T-helper 2 cell treated with Interferon-gamma antibody and Interleukin-4, amounts not matched to agents 5 μg/mL and 100 μg/mL, for 36 hours (primary cell): ENCODE measurements at places on chromosomes 6 and 20.

- no peak for DNase-seq
These were observed 28.5 kb downstream of the DNMT3B start for GRCh38 chr20:32790751-32791057.

GRCh38 chr20:21125072-21125848 is 622 bp upstream of the KIZ start:
- DNase-seq, result no peak

DNA sequence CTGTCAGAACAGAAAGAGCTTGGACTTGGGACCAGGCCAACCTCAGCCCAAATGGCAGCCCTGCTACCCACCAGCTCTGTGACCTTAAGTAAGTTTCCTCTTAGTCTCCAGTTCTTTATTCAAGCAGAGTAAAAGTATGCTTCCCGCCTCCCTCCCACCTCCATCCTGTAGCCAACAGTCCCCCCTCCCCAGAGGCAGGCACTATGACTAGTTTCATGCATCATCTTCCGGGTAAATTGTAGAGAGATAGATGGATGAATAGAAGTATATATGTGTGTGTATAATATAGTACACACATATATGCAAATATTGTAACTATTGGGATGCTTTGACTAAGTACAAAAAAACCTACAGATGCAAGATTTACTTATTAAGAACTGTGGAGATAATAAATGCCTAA is 39.5 kb upstream of the B4GALT5 start:
- DNase-seq, result no peak

DNA sequence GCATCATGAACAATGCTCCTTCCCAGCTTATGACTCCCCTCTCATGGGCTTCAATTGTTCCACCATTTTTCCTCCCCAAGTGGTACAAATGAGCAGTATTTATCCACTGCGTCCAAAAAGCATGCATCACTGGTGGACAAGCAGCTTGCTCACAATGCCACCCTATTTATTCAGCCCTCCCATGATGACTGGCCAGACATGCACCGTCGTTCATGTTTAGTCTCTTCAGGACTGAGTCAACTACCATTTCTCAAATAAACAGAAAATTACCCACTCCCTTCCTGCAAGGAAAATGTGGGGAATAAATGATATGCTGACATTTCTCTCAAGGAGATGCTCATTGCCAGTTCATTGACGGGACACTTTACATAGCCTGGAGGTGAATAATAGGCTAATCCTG is 300.4 kb downstream of the C6orf118 start:
- DNase-seq, result no peak

GRCh38 chr6:39657355-39658135 is 67.7 kb downstream of the KIF6 start:
- DNase-seq, result no peak

DNA sequence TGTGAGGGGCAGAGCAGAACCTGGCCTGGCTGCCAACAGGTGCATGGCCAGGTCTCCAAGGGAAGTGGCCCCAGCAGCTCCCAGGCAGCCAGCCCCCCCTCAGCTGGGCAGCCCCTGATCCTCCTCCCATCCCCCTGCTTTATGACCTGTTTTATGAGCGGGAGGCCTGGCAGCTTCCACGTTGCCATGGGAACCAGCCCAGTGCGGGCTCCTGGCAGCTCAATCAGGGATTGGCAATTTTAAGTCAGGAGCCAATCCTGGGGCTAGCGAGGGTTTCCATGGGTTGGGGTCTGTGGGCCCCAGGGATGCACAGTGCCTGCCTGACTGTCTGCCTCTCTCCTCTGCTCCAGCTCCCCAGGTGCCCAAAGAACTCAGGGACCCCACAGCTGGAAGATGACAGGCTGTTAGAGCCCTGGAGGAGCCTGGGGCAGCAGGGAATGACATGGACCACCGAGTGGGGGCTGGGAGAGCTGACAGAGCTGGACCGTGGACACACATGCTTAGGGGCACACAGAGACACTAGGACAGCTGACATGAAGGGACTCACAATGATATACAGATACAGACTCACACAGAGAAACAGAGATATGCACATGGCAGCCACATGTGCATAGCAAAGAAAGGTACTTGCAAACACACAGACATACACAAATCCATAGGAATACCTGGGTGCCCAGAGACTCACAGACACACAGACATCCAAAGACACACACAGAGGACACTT is 56.5 kb upstream of the SIRPA start:
- no peak for DNase-seq

DNA sequence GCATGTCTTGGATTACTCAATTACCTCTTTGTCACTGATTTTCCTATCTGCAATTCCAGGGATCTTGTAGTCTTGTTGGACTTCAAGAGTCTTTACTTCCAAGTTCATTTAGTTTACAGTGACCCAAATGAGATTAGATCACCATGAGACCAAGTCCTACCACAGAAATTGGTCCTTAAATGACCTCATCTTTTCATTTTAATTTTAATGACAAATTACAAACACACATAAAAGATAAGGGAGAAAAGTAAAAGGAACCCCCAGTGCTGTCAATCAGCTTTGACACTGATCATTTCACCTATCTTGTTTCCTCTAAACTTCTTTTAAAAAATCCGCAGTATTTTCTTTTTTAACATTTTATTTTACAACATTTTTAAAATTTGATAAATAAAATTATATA is 54.9 kb upstream of the FYN start:
- no peak for DNase-seq

DNA sequence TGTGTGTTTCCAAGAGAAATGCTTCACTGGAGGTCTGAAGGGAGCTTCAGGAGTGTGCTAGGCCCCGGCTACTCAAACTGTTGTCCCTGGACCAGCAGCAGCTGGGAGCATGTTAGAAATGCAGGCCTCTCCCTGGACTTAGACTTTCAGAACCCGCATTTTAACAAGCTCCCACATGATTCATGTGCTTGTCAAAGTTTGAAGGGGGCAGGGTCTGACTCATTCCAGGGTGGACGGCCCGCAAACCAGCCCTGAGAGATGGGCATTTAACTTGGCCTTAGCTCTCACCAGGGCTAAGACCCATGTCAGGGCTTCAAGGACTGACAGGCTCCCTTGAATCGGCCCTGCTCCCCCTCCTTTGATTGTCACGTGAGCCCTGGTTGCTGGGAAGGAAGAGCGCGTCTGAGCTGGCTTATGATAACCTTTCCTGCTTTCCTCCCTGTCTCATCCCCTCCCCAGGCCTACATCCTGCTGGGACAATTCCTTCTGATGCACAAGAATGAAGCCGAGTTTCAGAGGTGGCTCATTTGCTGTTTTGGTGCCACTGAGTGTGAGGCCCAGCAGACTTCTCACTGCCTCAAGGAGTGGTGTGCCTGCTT is 35.5 kb downstream of the BANF2 start:
- DNase-seq, result no peak

DNA sequence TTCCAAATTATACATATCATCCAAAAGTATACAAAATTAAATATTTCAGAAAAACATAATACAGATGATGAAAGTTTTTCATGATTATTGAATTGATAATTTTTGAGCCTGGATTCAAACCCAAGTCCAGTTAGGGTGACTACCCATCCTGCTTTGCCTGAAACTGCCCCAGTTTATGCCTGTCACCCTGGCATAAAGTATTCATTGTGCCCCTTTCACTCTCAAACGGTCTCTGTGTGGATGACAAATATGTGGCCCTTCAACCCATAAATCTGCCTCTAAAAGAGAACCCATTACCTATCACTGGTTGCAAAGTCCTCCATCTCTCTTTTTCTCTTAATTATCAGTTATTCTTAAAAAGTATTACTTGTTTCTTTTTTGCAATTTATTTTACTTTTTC is 553.7 kb upstream of the JARID2 start:
- no peak for DNase-seq

GRCh38 chr20:57375652-57376230 is 15.5 kb upstream of the RBM38 start:
- no peak for DNase-seq

- no peak for DNase-seq
These were observed 52.3 kb upstream of the HFE start for GRCh38 chr6:26034905-26035304.

DNA sequence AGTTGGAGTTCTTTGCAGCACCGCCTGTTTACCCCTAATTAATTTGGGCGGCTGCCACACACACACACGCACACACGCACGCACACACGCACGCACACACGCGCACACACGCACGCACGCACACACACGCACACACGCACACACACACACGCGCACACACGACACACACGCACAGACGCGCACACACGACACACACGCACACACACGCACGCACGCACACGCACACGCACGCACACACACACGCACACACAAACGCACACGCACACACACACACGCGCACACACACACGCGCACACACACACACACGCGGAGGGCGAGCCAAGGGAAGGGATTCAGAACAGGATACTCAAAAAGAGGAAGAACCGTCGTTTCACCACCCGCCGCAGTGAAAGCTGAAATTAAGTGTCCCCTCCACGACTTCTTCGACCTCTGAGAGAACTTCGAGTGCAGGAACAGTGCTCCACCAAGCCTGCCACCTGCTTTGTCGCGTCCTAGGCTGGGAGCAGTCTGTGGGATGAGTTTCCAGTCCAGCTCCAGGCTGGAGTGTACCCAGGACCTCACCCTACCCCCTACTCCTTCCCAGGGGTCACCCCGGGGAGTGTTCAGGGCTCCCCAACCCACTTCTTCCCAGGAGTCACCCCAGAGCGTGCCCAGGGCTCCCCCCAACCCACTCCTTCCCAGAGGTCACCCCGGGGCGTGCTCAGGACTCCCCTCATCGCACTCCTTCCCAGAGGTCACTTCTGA is 1.1 kb downstream of the RNASET2 start:
- DNase-seq, result no peak

GRCh38 chr20:16258766-16259165 is 314.5 kb downstream of the KIF16B start:
- no peak for DNase-seq

- no peak for DNase-seq
These were observed 546 bp upstream of the KLHL32 start for GRCh38 chr6:96923871-96924493.

DNA sequence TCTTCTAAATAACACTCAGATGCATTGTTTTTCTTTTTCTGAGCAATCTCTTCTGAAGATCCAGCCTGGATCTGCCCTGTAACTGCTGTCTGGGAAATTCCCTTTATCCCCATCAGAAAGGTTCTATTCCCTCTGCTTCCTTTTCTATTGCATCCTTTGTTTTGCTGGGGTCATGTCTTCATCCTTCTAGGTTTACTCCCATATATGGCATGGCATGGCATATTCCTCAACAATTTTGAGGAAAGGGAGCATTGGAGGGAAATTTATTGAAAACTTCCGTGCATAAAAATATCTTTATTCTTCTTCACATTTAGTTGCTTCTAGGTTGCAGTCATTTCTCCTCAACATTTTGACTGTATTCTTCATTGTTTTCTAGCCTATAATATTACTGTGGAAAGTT is 47.2 kb downstream of the ADGRF1 start:
- DNase-seq, result no peak

DNA sequence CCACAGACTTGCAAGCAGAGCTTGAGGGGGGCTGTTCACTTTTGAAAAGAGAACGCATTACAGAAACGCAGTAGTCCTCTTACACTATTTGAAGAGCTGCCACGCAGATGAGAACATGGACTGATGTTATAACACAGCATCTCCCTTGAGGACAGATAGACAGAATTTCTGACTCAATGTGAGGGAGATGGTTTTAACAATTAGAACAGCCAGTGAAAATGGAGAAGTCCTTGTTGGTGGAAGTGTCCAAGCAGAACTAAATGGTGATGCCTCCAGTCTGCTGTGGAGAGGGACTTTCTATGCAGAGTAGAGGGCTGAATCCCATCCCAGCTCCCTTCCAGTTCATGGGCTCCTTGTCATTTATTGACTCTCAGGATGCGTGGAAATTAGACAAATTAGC is 100.0 kb downstream of the RREB1 start:
- DNase-seq, result no peak

DNA sequence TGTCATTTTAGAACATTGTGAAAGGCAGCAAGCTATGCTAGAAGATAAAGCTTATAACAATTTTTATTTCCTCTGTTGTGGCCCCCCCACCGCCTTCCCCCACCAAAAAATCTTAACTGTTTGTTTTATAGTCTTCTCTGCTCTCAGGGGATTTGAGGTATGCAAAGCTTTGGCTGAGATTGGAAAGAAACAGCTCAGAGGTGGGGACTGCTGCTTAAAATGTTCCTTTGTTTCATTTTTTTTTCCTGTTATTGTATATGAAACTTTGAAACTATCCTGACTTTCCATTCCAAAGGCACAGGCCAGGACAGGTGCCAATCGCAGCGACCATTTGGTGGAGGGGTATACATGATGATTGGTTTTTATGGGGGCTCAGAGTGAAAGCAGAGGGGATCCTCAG is 114.7 kb upstream of the PHACTR1 start:
- DNase-seq, result no peak

DNA sequence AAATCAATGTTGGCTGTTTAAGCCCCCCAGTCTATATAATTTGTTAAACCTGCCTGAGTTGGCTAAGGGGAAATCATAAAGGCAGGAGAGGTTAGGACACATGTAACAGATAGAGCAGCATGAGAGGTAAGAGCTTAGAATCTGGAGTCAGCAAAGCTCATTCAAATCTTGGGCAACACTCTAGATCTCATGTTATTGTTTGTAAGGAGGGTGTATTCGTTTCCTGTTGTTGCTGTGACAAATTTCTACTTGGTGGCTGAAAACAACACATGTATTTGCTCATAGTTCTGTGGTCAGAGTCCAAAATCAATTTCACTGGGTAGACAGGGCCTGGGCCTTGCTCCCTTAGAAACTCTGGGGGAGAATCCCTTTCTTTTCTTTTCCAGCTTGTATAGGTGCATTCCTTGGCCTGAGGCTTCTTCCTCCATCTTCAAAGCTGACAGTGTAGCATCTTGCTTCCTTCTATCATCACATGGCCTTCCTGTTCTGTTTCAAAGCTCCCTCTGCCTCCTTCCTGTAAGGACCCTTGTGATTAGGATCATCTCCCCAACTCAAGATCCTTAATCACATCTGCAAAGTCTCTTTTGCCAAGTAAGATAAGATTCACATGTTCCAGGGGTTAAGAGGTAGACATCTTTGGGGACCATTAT is 4.4 kb downstream of the LY86 start:
- no peak for DNase-seq

- no peak for DNase-seq
These were observed 371.0 kb downstream of the EPHA7 start for GRCh38 chr6:93048381-93048780.

DNA sequence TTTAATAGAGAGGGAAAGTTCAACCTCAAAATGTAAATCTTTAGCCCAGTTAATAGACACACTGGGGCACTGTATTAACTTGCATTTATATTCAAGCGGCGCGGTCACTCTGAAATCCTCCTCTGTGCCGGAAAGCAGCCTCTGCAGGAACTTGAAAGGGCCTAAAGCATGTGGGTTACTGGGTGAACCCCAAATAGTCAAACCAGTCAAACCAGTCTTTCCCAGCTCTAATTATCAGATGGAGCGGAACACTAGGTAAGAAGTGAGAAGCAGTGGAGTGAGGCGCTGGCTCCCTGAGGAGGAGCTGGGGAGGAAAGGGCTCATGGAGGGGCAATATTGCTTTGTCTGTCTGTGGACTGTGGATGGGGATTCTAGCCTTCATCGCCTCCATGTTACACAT is 531.3 kb downstream of the QKI start:
- DNase-seq, result no peak

GRCh38 chr20:63856098-63856511 is 5.2 kb upstream of the ABHD16B start:
- DNase-seq, result no peak
